ENCODE measurements at places on chromosomes 6 and 20. TPM values are rescaled to one million over a fixed set of nuclear protein-coding genes. Genes with fewer than 3 reads are reported as not detected.

Gene ROS1
- total RNA-seq, result not detected

Gene AKAP12
- 0.96 TPM for total RNA-seq

Gene CENPW
- total RNA-seq, result 1.4 TPM

Gene CGA
- not detected for total RNA-seq

Gene WFDC5
- not detected for total RNA-seq

Gene CST5
- not detected for total RNA-seq

Gene COL9A3
- not detected for total RNA-seq

Gene PPP1R3G
- total RNA-seq, result not detected

- no peak overlapping the region for H3K27ac ChIP-seq
- no peak for DNase-seq
- H3K27me3 ChIP-seq, result no peaks in the 10 kb centered on the region
- H3K4me1 ChIP-seq, result peaks cover 27% of the 10 kb centered on the region
- no peak overlapping the region for H3K4me3 ChIP-seq
These were observed 87.1 kb downstream of the INSM1 start for GRCh38 chr20:20454850-20455627.

- no peak overlapping the region for H3K4me3 ChIP-seq
- peaks cover 22% of the 10 kb centered on the region for H3K4me1 ChIP-seq
- H3K27me3 ChIP-seq, result no peaks in the 10 kb centered on the region
These were observed 1.7 kb upstream of the PIM1 start for GRCh38 chr6:37168163-37168758.

DNA sequence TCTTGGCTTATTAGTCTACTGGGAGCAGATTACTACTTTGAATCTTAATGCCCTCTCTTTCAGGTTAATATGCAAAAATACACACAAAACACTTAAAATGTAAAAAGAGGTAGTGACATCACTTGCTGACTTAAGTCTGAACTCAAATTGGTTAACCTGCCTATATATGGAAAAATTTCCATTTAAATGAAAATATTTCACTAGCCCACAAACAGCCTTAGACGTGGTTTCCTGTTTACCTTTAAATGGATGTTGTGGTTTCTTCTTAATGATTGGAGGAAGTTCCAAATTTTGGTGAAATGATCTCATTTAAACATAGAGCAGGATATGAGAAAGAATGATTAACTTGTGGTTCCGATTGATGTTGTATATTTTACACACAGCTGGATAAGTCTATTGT, 553.7 kb downstream of the CD109 start:
- H3K36me3 ChIP-seq, result no peaks in the 10 kb centered on the region
- H3K27me3 ChIP-seq, result no peaks in the 10 kb centered on the region
- no peaks in the 10 kb centered on the region for H3K4me1 ChIP-seq

GRCh38 chr6:142903812-142904211, 41.2 kb downstream of the HIVEP2 start:
- DNase-seq, result peak; percentile 42
- peaks cover 91% of the 10 kb centered on the region for H3K4me1 ChIP-seq
- H3K27me3 ChIP-seq, result no peaks in the 10 kb centered on the region
- no peaks in the 10 kb centered on the region for H3K36me3 ChIP-seq
- peak overlapping the region; percentile 33 for H3K4me3 ChIP-seq

- H3K4me1 ChIP-seq, result no peaks in the 10 kb centered on the region
- no peaks in the 10 kb centered on the region for H3K36me3 ChIP-seq
- no peak overlapping the region for H3K27ac ChIP-seq
- no peak overlapping the region for H3K4me3 ChIP-seq
- no peak for DNase-seq
These were observed 15.8 kb downstream of the KLHL32 start for GRCh38 chr6:96940322-96940721.

GRCh38 chr20:19406381-19406780, 193.9 kb downstream of the SLC24A3 start:
- DNase-seq, result no peak
- no peaks in the 10 kb centered on the region for H3K4me1 ChIP-seq
- H3K27me3 ChIP-seq, result no peaks in the 10 kb centered on the region
- no peak overlapping the region for H3K4me3 ChIP-seq
- H3K36me3 ChIP-seq, result no peaks in the 10 kb centered on the region
- H3K27ac ChIP-seq, result no peak overlapping the region

- H3K36me3 ChIP-seq, result no peaks in the 10 kb centered on the region
- H3K27me3 ChIP-seq, result no peaks in the 10 kb centered on the region
- no peak overlapping the region for H3K4me3 ChIP-seq
These were observed 284.2 kb upstream of the SGK1 start for GRCh38 chr6:134602123-134602522.

- H3K27ac ChIP-seq, result no peak overlapping the region
- no peaks in the 10 kb centered on the region for H3K36me3 ChIP-seq
- no peak for DNase-seq
- H3K27me3 ChIP-seq, result no peaks in the 10 kb centered on the region
These were observed 6.7 kb downstream of the SNAI1 start for GRCh38 chr20:49989234-49990065.

DNA sequence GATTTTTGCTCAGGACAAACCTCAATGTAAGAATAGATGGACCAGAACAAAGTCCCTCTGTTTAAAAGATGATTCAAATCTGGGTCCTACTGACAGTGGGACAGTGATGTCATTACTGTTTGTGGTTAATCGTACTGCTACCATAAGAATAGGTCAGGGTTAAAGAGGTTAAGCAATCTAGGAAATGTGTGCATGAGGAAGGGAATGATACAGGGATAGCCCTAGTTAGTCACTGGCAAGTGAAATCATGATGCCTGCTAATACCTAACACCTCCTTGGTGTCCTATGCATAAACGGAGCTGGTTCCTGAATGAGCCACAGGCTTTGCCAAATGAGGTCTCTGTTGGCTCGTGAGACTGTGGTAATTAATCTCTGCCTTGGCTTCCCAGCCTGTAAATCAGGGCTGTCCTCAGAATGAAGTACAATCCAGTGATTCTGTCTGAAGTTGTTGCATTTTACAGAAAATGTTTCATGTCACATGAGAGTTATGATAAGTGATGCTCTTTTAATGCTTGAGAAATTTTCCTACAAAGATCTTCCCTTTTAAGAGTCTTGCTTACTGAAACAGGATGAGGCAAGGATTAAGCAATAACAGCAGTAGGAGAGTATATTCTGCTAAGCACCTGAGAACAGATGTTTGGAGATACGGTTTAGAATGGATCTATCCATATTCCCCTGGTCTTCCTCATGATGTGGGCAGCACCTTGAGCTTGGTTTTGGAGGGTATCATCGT, 3.8 kb downstream of the MEP1A start:
- no peak overlapping the region for H3K27ac ChIP-seq
- no peaks in the 10 kb centered on the region for H3K4me1 ChIP-seq
- no peak overlapping the region for H3K4me3 ChIP-seq
- H3K36me3 ChIP-seq, result no peaks in the 10 kb centered on the region
- H3K27me3 ChIP-seq, result no peaks in the 10 kb centered on the region

- H3K27me3 ChIP-seq, result no peaks in the 10 kb centered on the region
- no peak overlapping the region for H3K27ac ChIP-seq
- H3K4me3 ChIP-seq, result no peak overlapping the region
- H3K36me3 ChIP-seq, result no peaks in the 10 kb centered on the region
These were observed 51.3 kb downstream of the KCNQ2 start for GRCh38 chr20:63421094-63421692.

GRCh38 chr20:47606414-47606982, 104.8 kb downstream of the NCOA3 start:
- no peaks in the 10 kb centered on the region for H3K36me3 ChIP-seq
- H3K27ac ChIP-seq, result no peak overlapping the region
- no peak overlapping the region for H3K4me3 ChIP-seq
- no peak for DNase-seq

DNA sequence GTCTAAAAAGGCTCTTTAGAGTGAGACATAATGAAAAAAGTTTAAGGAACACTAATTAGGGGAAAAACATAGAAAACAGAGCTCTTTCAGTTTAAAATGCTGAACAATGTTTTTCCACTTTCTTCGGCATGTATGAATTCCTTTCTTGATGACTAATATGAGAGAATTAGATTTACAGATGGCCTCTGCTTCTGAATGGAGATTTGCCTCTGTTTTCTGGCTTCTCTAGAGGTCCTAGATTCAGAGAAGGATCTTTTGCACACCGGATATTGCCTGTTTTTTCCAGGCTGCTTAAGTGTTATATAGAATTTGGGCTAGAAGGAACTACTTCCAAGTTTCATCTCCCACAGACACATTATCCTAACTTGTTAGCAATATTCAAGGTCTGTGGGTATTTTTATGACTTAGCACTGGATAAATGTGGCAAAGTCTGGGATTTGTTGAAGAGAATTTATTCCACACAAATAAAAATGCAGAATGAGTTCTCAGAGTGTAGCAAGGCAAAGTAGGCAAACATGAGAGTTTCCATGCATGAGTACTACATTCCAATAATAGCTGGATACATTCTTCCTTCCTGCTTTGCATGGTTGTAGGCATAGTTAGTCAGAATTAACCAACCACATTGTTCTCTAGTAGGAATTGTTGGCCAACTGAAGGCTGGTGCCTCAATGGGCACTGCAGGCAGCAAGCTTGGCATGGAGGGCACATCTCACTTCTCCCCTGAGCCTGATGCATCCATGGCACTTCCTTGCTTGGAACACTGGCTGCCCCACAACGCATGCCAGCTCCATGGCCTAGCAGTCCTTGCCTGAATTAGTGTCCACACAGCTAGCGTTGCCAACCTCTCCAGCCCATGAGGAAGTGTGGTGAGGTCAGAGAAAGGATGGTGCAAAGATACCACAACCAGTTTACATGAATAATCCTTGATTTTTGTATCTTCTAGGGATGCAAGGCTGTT, 224.2 kb downstream of the CLIC5 start:
- no peaks in the 10 kb centered on the region for H3K27me3 ChIP-seq
- no peak for DNase-seq
- no peaks in the 10 kb centered on the region for H3K36me3 ChIP-seq
- no peak overlapping the region for H3K27ac ChIP-seq
- H3K4me3 ChIP-seq, result no peak overlapping the region

GRCh38 chr6:166691199-166691598, 64.1 kb upstream of the RPS6KA2 start:
- no peak overlapping the region for H3K4me3 ChIP-seq
- no peaks in the 10 kb centered on the region for H3K4me1 ChIP-seq
- H3K27ac ChIP-seq, result no peak overlapping the region
- no peaks in the 10 kb centered on the region for H3K27me3 ChIP-seq

- no peaks in the 10 kb centered on the region for H3K36me3 ChIP-seq
- no peak overlapping the region for H3K27ac ChIP-seq
- no peaks in the 10 kb centered on the region for H3K27me3 ChIP-seq
- no peak for DNase-seq
- no peaks in the 10 kb centered on the region for H3K4me1 ChIP-seq
These were observed 41.7 kb downstream of the SYNE1 start for GRCh38 chr6:152595499-152595898.

DNA sequence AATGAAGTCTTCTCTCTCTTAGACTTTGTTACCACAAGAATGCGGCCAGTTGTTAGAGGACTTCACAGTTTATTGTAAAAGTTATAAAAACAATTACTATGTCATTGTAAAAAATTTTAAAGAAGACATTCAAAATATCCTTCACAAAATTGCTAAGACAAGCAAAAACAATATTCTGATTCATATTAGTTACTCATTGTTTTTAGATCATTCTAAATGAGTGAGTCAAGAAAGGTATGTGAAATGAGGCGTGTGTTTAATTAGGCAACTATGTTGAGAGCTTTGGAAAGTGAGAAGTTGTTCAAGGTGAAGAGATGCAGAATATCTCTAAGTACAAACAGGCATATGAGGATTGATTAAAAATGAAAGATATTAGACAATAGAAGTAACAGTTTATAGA, 875.3 kb downstream of the EYS start:
- no peaks in the 10 kb centered on the region for H3K36me3 ChIP-seq
- H3K27me3 ChIP-seq, result no peaks in the 10 kb centered on the region
- no peak overlapping the region for H3K27ac ChIP-seq
- H3K4me3 ChIP-seq, result no peak overlapping the region

DNA sequence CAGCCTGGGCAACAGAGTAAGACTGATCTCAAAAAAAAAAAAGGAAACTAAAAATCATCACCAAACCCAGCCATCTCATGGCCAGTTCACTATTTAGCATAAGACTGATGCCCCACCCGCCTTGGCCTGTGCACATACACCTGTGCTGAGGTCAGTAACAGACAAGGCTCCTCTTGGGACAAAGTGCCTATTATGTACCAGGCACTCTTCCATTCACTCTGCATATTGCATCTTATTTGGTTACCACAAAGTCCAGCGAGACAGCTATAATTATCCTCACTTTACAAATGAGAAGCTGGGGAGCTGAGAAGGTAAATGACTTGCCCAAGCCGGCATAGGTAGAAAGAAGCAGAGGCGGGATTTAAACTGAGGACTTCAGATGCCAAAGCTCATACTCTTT, 3.8 kb downstream of the PTPRT start:
- H3K36me3 ChIP-seq, result no peaks in the 10 kb centered on the region
- peaks cover 7% of the 10 kb centered on the region for H3K4me1 ChIP-seq
- H3K27ac ChIP-seq, result no peak overlapping the region
- H3K4me3 ChIP-seq, result no peak overlapping the region
- no peak for DNase-seq
- peaks cover 3% of the 10 kb centered on the region for H3K27me3 ChIP-seq

GRCh38 chr6:77666340-77666739, 13.5 kb downstream of the MEI4 start:
- H3K27me3 ChIP-seq, result no peaks in the 10 kb centered on the region

DNA sequence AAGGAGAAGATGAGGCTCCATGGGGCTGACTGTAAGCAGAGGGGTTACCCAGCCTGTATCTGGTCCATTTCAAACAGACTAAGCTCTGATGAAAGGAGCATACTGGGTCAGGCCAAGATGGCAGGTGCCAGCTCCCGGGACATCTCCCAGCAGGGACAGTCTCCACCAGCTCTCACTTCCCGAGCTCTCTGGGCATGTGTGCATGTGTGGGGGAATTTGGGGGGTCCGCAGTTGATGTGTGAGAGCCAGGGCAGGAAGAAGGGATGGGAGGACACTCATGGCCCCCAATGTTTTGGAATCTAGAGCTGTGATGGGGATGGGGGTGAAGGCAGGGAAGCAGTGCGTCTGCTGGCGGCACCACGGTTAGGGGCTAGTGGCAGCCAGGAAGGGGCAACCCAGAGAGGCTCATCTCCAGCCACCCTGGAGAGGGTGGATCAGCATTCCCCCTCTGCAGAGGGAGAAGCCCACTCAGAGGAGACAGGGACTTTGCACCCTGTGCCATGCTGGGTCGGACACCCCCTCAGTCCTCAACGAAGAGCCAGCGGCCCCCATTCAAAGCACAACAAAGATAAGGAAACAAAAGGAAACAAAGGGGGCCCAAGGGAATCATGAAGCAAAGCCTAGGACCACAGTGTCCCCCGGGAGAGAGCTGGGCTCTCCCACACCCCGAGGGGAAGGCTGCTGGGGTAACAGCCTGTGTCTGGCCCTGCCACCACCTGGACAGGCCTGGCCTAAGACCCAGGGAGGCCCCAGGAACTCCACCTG, 52.4 kb downstream of the DSTN start:
- DNase-seq, result no peak
- no peak overlapping the region for H3K27ac ChIP-seq
- H3K4me3 ChIP-seq, result no peak overlapping the region
- no peaks in the 10 kb centered on the region for H3K4me1 ChIP-seq

DNA sequence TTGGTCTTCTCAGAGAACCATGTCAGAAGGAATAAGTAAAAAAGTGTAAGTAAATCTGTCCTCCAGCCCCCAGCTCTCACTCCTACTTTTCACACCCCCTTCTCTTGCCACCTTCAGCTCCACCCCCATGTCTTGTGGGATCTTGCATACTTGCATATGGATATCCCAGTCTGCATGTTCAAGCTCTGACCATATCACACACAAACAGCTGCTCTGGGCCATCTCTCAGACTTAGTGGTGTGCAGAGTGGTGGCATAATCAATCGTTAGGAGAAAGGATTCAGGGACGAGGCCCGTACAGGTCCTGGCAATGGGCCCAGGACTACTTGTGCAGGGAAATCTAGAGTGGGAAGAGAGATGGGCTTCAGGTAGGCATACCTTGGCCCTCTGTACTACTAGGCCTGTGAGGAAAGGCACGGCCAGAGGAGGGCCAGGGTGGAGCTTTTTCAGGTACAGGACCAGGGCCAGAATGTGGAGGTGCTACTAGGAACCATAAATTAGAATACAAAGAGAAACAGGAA, 112.0 kb upstream of the SGK1 start:
- H3K4me3 ChIP-seq, result no peak overlapping the region
- H3K27ac ChIP-seq, result no peak overlapping the region
- H3K36me3 ChIP-seq, result no peaks in the 10 kb centered on the region
- H3K4me1 ChIP-seq, result no peaks in the 10 kb centered on the region
